Stimulated activated CD8-positive, alpha-beta memory T cell treated with anti-CD3 and anti-CD28 coated beads, Interleukin-7, amount 100 ng/mL, for 1 hour (primary cell): ENCODE measurements at places on chromosomes 2 and 18.

- no peak for DNase-seq
These were observed 73.8 kb upstream of the NEUROD1 start for GRCh38 chr2:181754105-181754504.

GRCh38 chr2:235005603-235006259, 53.9 kb downstream of the SH3BP4 start:
- no peak for DNase-seq

DNA sequence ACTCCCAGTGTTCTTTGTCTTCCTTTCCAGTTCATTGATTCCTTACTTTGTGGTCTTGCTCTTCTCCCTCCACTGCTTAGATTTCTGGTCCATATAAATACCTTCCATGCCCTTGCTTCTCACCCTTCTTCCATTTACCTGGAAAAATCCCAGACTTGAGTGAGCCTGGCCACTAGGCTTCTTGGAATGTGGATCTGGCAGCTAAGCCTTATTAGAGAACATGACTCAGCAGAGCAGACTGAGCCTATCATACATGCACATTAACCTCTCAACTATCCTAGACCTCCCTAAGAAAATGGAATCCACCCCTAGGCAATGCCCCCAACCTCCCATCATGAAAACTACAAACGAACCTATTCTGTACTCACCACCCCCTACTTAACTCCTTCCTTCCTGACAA, 127.7 kb downstream of the RHBDD1 start:
- DNase-seq = no peak

GRCh38 chr2:178452334-178452733, 1.2 kb downstream of the PJVK start:
- DNase-seq = no peak

DNA sequence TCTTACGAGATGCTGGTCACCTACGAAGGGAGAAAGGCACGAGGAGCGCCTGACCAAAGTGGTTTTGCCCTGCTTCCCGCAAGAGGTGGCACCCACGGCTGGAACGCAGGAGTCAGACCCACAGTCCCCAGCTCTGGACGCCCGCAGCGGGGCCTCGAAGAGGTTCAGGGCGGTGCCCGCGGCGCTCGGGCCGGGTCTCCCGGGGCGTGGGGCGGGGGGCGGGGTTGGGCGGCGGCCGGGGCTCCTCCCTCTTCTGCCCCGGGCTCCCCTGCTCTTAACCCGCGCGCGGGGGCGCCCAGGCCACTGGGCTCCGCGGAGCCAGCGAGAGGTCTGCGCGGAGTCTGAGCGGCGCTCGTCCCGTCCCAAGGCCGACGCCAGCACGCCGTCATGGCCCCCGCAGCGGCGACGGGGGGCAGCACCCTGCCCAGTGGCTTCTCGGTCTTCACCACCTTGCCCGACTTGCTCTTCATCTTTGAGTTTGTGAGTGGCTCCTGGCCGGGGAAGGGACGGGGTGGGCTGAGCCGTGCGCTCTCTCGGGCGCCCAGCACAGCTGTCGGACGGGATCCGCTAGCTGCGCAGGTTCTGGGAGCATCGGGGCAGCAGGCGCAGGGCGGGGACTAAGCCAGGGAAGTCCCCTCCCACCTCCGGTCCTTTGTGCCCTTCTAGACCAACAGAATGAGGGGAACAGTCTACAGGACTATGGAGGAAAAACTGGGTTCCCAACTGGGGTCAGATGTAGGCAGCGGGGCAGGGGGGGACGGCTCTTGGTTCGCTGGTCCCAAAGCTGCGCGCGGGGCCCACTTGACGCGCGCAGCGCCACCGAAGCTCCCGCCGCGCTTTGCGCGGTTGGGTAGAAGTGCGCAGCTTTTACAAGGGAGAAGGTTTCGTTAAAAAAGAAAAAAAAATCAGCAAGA, at the start of gene MAL:
MAL (plus strand) TSS at position 303 of the 914 bp plus-strand sequence; CDS start at position 388, 85 bp downstream.
- DNase-seq = no peak

- DNase-seq = no peak
These were observed 1201.0 kb downstream of the LRP1B start for GRCh38 chr2:140929849-140930248.

DNA sequence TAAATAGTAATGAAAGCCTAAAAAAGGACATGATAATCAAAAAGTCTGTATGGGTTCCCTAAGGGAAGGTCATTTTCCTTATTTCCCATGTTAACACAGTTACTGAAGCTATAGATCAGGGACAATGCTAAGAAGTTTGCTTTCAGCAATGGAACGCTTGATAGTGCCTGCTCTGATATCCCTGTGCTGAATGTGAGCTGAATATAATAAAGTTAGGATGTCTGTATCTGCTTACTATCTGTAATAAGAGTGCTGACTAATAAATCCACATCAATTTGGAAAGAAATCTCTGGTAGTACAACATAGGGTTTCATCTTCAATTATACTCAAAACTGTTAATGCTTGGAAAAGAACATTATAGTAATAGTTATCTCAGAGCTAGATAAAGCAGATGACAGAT, 25.8 kb downstream of the TTC21B start:
- DNase-seq = no peak

GRCh38 chr2:15425712-15426111, 135.4 kb downstream of the NBAS start:
- DNase-seq = no peak

GRCh38 chr18:22005191-22005841, 164.1 kb upstream of the GATA6 start:
- DNase-seq = no peak

DNA sequence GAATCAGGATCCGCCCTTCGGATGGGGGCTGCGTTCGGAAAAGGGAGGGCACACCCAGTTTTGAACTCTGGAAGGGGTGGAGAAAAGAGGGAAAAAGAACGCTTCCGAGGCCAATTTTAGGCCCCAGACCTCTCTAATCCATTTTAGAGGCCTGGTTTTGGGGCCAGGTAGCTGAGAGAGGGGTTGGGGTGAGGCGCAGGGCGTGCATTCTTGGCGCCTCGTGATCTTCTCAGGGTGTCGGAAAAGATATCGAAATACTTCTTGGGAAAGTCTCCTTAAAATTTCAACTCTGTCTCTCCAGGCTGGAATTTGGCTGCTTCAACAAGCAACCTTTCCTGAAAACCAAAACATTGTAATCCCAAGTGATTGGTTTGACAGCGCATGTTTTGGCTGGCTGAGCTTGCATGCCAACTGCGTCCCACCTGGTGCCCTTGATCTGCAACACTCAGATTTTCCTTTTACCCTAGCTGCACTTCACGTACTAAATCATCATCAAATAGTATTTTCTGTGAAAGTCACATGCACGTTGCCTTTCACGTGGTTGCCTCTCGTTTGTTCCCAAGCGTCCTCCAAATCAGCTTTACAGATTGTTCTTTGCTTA, 864 bp upstream of the XPO1 start:
- peak; percentile 6 for DNase-seq

- DNase-seq = no peak
These were observed 133.7 kb downstream of the RHBDD1 start for GRCh38 chr2:226969417-226970080.

GRCh38 chr18:58227361-58227930, 183.4 kb downstream of the NEDD4L start:
- no peak for DNase-seq

DNA sequence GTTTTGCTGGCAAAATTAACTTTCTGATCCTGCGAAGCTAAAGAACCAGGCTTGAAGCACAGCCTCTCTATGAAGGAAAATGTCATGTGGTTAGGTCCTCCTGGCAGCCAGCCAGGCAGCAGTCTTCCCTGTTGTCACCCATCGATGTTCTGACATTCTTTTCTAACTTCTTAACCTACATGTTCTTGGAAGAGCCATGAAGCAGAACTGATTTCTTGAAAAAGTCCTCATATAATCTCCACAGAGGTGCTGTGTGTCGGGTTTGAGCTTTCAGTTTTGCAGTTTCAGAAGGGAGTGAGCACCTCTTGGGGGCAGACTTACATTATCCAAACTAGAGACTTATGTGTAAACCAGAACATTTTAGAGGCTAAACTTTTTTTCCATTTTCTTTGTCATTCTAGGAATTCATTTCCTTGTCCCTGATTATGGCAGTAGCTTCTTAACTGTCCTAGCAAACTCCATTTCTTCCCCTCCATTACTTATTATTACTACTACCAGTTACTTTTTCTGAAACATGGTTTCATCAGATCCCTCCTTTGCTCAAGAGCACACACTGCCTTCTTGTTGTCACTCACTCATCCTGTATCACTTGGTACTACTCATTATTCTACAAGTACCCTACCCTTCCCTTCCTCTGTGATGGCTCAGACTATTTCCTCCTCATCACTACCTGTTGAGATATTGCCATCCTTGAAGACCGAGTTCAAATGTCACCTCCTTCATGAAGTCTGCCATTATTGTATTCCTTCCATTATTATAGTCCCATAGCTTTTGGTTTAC, 31.1 kb downstream of the DOK1 start:
- DNase-seq = no peak
